ENCODE measurements at places on chromosomes 12 and 14.

GRCh38 chr12:66885115-66885875, 206.4 kb upstream of the GRIP1 start:
- no peak for DNase-seq

DNA sequence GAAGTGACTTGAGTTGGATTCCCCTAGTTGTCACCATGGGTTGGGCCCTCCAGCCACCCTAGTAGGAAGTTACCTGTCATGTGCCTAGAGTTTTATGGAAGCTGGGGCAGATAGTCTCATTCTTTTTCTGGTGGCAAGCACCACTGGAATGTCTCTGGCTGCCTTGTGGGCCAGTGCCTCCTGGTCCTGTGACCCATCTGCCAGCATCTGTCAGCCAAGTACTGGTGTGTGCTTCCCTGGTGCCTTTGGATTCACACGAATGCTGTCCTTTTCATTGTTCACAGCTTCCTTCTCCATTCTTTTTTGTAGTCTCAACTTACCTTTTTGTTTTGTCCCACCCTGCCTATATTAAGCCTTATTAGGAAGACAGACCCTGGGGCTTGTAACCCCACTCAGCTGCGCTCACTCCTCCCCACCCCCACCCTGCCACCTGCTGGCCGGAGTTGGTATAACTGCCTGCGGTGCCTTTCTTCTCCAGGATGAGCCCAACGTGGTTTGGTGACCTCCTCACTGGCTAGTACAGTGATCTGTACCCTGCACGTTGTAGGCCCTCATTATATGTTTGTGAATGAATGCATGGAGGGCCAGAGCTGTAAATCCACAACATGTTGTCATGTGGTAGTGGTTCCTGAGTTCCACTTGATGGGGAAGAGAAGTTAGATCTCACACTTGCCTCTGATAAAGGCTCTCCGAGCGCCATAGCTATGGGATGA, 125.7 kb downstream of the TSPAN9 start:
- DNase-seq = peak; percentile 84

DNA sequence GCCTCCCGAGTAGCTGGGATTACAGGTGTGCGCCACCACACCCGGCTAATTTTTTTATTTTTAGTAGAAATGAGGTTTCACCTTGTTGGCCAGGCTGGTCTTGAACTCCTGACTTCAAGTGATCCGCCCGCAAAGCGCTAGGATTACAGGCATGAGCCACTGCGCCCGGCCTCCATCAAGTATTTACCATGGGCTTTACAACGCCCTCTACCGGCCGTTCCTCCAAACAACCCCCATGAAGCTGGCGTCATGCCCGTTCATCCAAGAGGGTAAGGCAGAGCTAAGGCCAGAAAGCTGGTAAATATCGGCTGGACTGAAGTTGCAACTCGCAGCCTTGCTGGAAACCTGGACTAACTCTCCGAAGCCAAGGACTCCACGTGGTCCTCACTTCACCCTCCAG, 41.6 kb downstream of the RNF34 start:
- DNase-seq = no peak

GRCh38 chr14:23544511-23545447, 6.8 kb downstream of the ZFHX2 start:
- DNase-seq = no peak

- DNase-seq = peak; percentile 51
Measured at GRCh38 chr12:111775205-111776193, 8.8 kb downstream of the ALDH2 start.

GRCh38 chr12:107411792-107412535, 273.6 kb upstream of the PWP1 start:
- DNase-seq = no peak

DNA sequence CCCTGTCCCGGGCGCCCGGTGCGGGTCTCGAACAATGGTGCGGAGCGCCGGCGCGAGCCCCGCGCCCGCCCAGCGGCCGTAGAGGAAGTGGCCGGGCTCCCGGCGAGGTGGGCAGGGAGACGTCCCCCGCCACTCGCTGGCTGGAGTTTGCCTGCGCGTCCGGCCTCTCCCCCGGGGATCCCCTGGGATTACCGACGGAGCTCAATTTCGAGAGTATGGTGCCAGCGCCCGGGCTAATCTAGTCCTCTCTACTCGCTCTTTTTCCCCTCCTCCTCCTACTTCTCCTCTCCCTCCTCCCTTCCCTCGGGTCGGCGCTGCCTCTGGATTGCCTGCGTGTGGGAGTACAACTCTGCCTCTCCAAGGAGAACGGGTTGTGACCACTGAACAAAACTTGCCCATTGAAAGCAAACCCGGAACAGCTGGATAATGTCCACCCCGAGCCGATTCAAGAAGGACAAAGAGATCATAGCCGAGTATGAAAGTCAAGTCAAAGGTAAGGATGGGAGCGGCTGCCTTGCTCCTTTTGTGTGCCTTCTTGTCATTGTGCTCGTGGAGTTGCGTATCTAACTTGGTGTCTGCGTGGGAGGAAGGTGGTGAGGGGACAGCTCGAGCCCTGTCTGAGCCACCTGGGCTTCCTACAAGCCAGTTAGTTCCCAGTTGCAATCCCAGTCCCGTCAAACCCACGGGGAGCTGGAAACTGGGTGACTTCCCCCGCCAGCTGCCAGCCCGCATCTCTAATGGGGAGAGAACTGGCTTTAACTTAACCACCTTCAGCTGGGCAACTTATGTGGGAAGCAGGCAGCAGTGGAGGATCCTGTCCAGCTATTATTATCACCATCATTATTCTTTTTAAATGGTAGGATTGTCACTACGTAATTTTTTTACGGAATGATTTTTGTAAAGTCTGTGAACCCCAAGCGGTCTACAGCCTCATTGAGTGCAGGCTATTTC, at the start of gene SRGAP1:
Gene SRGAP1 (plus strand): TSS at position 310 of the 951 bp plus-strand sequence. CDS start 117 bp downstream, at position 427.
- DNase-seq = no peak

GRCh38 chr12:57936513-57936883, 4.9 kb upstream of the ATP23 start:
- no peak for DNase-seq

DNA sequence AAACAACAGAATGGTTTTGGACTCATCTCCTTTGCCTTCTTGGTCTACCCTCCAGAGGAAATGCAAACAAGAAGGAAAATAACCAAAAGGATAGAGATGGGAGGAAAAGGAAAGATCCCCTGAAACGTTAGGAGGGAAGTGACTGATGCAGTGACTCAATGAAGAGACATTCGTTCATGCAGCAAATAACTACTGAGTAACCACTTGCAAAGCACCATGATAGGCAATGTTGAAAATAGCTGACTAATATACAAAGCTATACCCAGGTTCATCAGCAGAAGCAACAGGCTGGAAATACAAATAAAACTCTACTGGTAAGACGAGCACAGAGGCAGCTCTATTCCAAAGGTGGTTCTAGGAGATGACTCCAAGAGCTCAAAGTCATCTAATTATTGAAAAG, 41.8 kb downstream of the R3HDM2 start:
- DNase-seq = no peak

- no peak for DNase-seq
Measured at GRCh38 chr12:1517007-1517406, 77.4 kb downstream of the FBXL14 start.

DNA sequence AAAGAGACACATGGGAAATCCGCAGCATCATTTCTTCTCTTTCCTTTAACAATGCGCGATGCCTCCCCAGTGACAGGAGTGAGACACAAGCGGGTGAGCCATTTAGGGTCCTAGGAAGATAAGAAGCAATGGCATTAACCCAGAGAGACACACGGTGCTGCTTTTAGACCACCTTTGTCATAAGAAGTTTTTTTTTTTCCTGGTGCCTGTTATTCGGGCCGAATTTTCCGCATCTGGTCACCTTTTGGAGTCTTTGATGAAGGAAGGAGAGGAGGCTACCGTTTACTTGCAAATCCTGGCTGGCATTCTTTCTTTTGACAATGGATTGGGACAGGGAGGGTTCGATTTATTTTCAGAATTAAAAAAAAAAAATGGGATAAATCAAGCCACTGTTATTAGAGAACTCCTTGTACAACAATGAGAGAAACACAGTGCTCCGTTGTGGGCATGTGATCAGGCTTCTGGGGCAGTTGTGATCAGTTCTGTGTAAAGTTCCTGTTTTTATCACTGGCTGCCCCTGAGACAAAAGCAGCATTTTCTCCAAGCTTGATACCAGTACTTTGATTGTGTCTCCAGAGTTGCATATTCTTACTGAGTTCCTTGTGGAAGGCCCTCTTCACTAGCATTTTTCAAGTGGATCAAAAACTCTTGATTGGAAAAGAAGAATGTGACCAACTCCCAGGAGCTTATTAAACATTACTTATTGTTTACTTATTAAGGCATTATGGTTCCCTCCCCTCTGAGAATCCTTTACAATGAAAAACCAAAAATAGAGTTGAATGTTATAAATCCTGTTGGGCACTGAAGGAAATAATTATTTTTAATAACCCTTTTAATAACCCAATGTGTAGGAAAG, 1.1 kb downstream of the DIP2B start:
- no peak for DNase-seq

DNA sequence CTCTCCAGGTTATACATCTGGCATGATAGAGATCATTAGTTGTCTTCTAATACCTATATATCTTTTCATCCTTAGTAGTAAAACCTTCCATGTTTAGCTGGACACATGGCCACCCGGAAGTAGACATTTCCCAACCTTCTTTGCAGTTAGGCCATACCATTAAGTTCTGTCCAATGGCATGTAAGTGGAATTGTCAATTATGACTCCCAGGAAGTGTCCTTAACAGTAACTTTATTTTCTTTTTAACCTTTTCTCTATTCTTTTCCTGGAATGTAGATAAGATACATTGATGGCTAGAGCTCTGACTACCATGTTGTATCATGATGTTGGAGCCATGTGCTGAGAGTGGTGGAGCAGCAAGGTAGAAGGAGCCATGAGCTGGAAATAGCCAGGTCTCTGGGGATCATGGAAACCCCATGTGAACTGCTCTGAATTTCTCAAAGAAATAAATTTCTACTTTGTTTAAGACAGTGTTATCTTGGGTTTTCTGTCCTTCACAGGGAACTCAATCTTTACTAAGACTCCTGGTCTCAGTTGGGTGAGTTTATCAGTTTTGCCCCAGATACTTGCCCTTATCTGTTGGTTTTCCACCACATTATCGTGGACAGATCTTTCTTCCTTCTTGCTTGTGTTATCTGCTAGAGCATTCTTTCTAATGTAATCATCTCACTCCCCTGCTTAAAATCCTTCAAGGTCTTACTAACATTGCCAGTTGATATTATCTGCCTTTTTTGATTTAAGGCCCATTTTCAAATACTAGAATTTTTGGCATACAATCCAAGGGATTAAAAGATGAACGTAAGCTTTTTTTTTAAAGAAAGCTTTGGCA, 5.1 kb upstream of the LTA4H start:
- DNase-seq = no peak

GRCh38 chr14:68780358-68781160, 12.3 kb downstream of the ZFP36L1 start:
- DNase-seq = no peak

- DNase-seq = no peak
Measured at GRCh38 chr12:53287741-53288216, 7.6 kb upstream of the PFDN5 start.

GRCh38 chr12:25063873-25064628, 115.2 kb upstream of the BCAT1 start:
- no peak for DNase-seq

DNA sequence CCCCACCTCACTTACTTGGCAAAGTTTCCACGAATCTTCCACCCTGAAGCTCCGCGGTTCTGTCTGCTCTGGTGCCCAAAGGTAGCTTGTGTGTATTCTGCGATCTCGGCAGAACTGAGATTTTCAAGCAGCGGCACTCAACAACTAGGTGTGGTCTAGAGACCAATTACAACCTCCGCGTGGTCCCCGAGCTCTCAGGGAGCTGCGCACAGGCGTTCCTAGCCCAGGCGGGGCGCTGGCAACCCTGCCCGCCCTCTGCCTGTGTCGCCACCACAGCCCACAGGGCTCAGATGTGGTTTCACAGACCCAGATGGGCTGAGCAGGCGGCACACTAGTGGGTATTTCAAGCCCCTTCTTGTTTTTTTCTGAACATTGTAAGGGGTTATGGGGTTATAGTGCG, 1.5 kb upstream of the DIABLO start:
- no peak for DNase-seq

DNA sequence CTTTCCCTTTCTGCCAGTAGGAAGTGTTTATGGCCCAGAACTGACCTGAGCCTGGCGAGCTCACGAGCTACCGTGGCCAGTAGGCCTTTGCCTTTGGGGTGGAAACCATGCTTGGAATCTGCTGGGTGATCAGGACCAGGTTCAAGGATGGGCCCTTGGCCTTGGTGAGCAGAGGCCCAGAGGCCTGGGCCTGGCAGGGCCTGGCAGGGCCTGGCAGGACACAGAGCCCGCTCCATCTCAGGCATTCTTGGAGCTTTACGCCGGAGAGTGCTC, 184.8 kb upstream of the RTL1 start:
- DNase-seq = no peak

DNA sequence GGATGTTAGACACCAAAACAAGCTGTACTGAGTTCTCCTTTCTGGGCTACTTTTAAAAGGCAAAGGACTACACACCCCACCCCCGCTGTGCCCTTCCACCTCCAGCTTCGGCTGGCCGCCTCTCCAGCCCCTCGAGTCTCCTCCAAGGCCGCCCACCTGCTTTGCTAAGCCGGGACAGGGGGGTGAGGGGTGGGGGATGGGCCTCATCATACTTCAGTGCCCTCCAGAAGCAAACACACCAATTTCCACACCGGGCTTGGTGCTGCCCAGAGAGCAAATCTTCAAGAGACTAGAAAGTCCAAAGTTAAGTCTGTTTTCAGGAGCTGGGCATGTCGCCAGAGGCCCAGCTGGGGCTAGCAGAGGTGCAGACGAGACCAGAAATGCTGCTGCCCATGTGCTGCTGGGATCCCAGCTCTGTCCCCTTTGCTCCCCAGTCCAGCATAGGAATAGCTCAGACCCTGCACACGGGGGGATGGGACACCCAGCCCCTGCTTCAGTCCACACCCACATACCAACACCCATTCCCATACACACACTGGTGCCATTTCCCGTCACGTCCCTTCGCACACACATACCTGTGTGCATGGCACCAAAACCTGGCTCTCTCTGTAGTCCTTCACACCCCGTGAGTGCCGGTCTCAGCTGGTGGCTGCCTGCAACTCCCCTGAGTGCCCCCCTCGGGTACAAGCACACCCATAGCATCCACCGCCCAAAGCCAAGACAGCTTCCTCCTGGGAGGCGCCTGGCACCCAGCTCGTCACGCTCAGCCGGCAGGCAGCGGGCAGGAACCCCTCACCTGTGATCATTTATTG, 1.0 kb downstream of the SLC6A12 start:
- DNase-seq = no peak

DNA sequence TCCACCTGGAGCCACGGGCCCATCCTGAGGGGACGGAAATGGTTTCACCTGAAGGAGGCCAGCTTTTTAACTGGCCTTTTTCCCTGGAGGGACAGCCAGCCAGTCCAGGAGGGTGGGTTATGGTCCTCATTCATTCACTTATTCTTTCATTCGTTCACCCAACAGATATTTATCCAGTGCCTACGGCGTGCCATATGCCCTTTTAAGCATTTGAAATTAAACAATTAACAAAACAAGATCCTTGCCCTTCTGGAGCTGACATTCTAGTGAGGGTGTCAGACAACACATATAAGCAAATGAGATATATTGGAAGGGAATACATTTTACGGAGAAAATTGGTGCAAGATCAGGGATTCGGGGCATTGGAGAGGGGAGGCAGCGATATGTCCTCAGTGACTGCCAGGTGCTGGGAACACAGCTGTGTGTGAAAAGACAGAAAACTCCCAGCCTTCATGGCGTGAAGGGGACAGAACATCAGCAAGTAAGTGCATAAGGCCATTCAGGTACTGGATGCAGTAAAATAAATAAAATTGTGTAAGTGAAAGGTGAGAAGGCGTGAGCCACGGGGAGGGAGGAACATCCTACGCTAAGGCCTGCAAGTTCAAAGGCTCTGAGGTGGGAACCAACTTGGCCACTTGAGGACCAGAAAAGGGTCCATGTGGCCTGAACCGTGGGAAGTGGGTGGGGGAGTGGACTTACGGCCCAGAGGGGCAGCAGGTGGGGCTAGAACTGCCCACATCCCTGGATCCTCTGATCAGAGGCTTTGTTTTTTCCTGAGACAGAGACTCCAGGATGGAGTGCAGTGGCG, 684 bp upstream of the ABCB9 start:
- DNase-seq = no peak

Data from mesothelial cell of epicardium (in vitro differentiated cells).